Neural progenitor cell (in vitro differentiated cells): ENCODE measurements at places on chromosomes 2 and 18. TPM values are rescaled to one million over a fixed set of nuclear protein-coding genes. Genes with fewer than 3 reads are reported as not detected.
A peak's percentile ranks its signal among the peaks of the same experiment; 100 is the strongest.

DNA sequence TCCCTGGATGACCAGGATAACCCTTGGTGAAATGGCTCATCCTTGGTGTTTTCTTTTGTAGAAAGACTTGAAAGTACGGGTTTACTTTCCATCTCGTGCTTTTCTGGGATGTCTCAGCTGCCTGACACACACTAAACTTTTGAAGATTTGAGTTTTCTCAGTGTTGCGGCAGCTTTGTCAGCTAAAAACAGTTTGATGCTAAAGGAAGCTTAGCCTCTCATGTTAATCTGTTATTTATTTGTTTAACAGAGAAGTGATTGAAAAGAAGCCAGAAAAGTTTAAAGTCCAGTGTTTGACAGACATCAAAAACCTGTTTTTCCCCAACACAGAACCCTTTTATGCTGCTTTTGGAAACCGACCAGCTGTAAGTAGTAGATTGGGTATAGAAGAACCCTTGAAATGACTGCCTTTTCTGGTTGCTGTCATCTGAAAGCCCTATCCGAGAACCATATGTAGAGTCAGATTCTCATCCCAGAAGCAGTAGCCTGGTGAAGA, 72.8 kb downstream of the LPIN1 start:
- DNase-seq = no peak

SMYD1 gene
- total RNA-seq = not detected in 2 replicates

SLC4A3 gene
- total RNA-seq = 0.88 and 3.7 TPM in 2 replicates

- peak; percentile 90 for DNase-seq
Measured at GRCh38 chr2:170770606-170771420, 635 bp downstream of the ERICH2 start.

DNA sequence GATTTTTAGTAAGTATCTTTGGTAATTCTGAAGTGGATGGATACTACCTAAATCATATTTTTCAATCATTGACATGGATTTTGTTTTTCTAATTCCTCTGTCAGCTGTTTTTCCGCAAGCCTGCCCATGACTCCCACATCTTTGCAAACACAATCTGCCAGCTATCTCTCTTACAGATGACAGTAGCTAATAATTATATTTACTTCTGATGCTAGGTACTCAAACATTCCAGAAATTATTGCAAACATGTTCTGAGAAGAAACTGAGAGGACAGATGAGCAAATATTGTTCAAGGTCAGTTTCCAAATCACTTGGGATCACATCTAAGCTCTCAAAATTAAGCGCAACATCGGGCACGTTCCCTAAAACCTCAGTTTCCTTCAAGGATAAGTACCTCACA, 270.0 kb upstream of the CDH19 start:
- no peak for DNase-seq

GRCh38 chr2:20370191-20370590, 19.5 kb upstream of the PUM2 start:
- no peak for DNase-seq

DNA sequence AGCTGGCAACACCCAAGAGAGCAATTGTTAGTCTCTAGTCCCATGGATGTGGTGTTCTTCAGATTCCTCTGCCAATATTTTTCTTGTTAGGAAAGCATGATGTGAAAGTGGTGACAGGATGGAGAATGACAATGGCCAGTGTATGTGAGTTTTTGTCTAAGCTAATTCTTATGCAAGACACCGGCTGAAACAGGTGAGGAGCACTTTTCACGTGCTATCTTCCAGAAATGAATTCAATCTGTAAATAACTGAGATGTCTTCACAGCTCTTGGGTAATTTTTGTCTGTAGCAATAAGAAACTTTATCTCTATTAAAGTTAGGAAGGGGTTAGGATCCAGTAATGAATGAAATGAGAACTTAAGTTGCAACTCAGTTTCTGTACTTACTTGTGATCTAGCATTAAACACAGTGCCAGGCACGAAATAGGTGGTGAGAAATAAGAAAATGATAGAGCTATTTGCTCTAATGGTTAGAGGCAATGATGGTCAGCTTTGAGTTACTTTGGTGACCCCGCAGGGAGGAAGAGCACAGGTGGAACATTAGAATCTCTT, 676 bp upstream of the AGPS start:
- no peak for DNase-seq
